SHP77 treated with DMSO at 0.1 percent for 48 hours (cell line): ENCODE measurements at places on chromosomes 11 and 22.
A peak's percentile ranks its signal among the peaks of the same experiment; 100 is the strongest.

- no peak for DNase-seq
These were observed 452.0 kb upstream of the CCDC179 start for GRCh38 chr11:23311986-23312940.

DNA sequence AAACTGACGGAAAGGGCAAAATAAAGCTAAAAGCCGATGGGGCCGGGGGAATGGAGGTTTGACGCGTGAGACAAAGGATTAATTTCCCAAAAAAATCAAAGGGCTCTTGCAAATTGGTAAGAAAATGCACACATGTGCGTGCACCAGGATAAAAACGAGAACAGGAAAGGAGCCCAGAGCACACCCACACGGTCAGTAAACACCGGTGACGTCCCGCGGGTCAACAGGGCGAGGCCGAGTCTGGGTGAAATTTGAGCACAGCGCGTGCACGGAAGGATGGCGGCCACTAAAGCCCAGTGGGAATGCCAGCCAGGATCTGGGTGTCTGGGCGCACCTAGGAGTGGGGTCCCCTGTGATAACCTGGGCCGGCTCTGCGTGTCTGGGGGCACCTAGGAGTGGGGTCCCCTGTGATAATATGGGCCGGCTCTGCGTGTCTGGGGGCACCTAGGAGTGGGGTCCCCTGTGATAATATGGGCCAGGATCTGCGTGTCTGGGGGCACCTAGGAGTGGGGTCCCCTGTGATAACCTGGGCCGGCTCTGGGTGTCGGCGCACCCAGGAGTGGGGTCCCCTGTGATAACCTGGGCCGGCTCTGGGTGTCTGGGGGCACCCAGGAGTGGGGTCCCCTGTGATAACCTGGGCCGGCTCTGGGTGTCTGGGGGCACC lies 44.4 kb downstream of the BRSK2 start:
- DNase-seq: no peak

GRCh38 chr22:34993548-34993947 lies 72.4 kb upstream of the ISX start:
- no peak for DNase-seq

DNA sequence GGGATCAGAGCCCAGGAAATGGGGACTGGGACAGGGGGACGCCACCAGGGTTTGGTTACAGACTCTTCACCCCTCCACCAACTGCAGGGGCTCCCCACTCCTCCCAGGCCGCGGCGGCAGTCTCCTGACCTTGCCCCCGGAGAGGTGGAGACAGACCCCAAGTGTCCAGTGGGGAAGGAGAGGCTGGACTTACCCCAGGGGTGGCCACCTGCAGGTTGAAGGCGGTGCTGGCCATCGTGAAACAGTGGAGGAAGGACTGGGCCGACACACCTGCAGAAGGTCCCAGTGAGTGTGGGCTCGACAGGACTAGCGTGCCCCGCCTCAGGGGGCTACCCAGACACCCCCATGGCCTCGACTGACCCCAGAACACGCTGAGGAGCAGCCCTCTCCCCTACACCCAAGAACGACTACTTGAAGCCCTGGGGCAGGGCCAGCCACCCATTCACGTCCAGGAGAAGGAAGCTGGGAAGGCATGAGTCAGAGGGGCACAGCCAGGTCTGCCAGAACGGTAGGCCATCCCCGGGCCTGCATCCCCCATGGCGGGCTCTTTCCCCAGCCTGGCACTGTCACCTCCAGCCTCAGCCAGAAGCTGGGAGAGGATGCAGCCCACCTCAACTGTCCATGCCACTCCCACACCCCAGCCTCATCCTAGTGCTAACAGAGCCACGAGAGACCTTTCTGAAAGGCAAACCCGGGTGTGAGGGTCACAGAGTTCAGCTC lies 2.3 kb downstream of the GATD1 start:
- DNase-seq: no peak

DNA sequence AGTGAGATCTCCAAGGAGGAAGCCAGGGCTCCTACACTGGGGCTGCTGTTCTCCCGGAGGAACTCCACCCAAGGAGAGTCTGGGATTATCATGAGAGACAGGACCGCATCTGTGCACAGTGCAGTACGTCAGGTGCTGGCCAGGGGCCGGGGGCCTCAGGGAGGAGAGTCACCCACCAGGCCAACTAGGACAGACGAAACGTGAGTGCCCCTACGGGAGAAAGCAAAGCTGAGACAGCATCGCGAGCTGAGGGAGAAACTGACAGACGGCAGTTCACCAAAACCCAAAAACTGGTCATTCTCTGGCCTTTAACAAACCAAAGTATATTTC lies 273.4 kb downstream of the BRD1 start:
- no peak for DNase-seq

DNA sequence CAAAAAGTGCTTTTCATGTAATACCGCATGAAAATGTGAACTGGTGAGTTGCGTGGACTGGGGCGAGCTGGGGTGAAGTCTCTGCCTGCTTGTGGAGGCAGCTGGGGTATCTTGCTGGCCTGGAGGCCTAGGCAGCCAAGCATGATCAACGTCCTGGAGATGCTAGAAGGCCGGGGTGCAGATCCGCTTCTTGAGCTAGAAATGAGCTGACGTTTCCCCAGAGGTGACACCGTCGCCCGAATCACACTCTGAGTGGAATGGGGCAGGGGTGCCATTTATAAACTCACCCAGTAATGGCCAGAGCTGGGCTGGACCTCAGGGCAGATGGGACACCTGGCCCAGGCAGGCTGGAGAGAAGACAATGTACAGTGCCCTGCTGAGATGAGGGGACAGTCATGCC lies 1513.0 kb downstream of the TBC1D22A start:
- no peak for DNase-seq

DNA sequence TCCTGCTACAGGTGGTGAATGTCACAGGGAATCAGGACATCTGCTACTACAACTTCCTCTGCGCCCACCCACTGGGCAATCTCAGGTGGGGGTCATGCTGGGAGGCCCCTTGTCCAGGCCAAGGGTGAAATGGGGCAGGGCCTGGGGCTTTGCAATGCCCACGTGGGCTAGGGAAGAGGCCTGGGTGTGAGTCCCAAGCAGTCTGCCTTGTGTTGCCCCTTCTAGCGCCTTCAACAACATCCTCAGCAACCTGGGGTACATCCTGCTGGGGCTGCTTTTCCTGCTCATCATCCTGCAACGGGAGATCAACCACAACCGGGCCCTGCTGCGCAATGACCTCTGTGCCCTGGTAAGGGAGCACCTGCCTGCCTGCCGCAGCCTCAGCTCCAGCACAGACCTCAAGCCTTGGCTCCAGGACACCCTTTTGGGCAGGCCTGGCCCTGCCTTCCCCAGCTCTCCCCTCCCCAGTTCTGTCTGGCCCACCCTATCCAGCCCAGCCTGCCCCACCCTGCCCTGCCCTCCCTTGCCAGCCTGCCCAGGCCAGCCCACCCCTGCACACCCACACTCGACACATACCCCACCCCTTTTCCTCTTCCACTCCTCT lies 9.1 kb upstream of the TAGLN start:
- no peak for DNase-seq

GRCh38 chr11:128695539-128696221 lies 1.8 kb downstream of the FLI1 start:
- DNase-seq: no peak

DNA sequence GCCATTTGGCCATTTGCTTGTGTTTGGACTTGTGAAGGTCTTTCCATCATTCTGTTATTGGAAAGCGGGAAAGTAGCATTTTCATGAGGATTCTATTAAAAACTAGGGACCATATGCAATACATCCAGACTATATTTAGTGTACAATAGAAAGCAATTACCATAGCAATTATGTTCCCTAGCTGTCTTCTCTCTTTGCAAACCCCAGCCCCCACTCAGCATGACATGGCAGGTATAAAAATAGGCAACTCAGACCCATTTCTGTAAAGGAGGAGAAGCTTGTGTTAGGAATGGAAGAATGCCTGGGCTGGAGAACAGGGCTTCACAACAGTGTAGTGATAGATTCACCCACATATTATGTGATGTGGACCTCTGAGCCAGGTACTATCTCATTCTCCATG lies 12.4 kb downstream of the OR51B6 start:
- DNase-seq: no peak

GRCh38 chr11:22742157-22742613 lies 75.8 kb downstream of the GAS2 start:
- DNase-seq: no peak

DNA sequence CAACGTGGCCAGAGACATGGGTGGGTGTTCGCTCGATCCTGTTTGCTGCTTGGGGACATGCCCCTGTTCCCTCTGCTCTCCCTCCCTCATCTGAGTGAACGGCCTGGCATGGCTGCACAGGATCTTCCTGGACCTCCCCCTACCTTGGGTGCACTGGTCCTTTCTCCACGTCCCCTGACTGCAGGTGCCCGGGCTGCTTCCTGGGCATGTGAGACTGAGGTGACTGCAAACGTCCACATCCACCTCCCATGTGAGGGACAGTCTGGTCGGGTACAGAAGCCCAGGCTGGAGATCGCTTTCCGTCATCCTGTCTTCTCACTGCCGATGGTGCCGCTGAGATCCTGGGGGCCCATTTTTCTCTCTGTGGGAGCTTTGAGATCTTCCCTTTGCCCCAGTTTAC lies 11.8 kb downstream of the SULT4A1 start:
- DNase-seq: no peak

GRCh38 chr11:46599340-46600193 lies 5.7 kb upstream of the AMBRA1 start:
- no peak for DNase-seq

GRCh38 chr11:67483831-67484665 lies 1.2 kb downstream of the AIP start:
- no peak for DNase-seq

GRCh38 chr11:132048040-132048439 lies 677.6 kb downstream of the NTM start:
- DNase-seq: no peak

- no peak for DNase-seq
These were observed 112.8 kb downstream of the TRPC6 start for GRCh38 chr11:101470881-101471520.

GRCh38 chr11:134027671-134028070 lies 41.2 kb upstream of the JAM3 start:
- no peak for DNase-seq

- peak; percentile 24 for DNase-seq
These were observed 14.9 kb upstream of the CCDC73 start for GRCh38 chr11:32809313-32809712.

DNA sequence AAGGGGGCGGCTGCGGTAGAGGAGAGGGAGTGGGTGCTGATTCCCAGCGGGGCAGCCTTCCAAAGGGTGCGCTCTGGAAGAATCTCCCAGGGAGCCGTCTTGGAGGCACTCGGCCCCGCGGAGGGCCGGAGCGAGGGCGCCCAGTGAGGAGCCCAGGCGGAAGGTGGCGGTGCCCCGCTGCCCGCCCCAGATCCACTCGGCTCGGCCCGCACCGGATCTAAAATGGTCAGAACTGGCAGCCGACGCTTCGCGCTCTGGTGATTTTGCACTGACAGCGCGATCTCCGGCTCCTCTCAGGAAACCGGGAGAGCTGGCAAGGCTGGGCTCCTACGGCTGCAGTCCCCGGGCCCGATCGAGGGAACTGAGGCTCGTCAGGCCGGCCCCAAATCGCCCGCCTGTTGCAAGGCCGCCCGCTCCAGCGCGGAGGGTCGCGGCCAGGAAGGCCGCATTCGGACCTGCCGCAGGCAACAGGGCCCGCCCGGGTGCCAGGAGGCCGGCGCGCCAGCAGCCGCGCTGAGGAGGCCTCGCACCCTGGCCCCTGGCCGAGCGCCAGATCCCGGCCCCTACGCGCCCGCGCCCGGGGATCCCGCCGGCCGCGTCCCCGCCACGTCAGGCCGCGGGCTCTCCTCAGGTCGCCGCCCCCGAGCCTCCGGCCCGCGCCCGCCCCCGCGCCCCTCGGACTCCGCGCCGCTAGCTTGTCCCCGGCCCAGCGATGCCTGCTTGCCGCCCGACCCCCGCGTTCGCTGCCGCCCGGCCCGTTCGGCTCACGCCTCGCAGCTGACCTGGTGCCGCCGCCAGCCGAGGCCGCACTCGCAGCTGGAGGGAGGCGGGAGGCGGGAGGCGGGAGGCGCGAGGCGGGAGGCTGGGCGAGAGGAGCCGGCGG lies at the start of gene KLHL22:
Gene KLHL22, minus strand, starts transcription at position 818 of the 883 bp plus-strand sequence. CDS start 6,584 bp downstream, outside the sequence.
- DNase-seq: no peak

DNA sequence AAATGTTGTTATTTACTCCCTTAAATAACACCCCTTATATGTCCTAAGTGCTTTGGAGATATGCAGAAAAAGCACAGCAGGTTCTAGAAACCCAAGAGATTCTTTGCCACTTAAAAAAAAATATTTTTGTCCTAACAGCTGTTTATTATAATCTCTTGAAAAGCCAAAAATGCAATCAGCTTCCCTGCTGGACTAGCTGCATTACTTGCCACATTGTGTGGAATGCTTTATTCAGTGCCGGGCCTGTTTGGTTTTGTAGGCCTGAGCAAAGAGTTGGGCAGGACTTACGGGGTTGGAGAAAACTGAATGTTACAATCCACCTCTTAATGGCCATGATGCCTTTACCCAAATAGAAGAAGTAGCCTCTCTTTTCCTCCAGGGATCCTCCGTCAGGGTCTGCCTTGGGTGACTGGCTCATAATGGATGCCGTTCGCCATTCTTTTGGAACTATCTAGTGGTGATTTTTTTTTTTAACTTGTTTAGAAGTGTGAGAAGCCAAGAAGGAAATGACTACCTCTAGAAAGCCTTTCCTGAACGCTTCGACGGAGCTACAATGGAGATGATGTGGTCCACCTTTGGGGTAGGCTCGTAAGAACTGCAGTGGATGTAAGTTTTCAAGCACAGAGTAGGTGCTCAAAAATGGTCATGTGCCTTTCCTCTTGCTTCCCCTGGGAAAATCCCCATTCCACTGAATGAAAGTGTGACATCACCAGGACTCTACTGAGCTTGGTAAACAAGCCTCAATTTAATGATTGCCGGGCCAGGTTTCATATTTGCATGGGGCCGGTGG lies 241.3 kb upstream of the NCAM1 start:
- DNase-seq: no peak

DNA sequence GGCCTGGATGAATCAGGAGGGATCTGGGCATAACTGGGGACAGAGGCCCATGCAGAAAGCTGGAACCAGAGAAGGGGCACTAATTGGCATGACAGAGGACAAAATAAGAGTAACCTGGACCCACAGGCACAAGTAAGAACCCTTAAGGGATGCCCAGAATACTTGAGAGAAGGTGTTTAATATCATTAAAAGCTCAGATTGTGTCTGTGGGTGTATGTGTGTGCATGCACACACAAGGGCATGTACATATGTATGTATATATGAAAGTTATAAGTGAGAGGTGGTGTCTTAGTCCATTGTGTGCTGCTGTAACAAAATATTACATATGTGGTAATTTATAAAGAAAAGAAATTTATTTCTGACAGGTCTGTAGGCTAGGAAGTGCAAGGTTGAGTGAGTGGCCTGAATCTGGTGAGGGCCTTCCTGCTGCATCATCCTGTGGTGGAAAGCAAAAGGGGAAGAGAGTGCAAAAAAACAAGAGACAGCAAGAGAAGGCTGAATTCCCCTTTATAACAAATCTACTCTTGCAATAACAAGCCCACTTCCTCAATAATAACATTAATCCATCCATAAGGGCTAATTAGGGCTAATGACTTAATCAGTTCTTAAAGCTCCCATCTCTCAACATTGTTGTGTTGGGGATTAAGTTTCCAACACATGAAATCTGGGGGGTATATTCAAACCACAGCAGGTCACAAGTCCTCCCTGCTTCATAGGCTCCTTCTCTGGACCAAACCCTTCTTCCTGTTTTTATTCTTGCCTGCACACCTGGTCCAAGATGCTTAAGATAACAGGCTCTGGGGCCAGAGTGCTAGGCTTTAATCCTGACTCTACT lies 68.3 kb upstream of the POU2AF2 start:
- DNase-seq: no peak
